ENCODE measurements at places on chromosomes 3 and 15. TPM values are rescaled to one million over a fixed set of nuclear protein-coding genes. Genes with fewer than 3 reads are reported as not detected.

GRCh38 chr3:138861798-138862197 is 27.1 kb upstream of the PIK3CB start:
- no peak for DNase-seq

DNA sequence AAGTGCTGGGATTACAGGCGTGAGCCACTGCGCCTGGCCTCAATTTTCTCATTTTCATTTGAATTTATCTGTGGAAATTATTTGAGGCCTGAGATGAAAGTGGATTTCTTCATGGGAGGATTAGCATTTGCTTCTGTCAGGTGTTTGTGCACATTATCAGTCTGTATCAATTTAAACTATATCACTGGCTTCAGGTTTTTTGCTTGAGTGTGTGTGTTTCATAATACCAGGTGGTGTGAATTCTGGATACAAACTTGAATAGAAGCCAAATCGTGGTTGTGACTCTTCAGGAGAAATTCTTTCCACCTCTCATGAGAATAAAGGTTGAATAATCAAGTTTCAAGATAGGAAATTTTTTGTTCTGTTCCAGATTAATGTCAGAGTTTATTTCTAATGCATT is 56.4 kb downstream of the CGGBP1 start:
- DNase-seq = no peak

DNA sequence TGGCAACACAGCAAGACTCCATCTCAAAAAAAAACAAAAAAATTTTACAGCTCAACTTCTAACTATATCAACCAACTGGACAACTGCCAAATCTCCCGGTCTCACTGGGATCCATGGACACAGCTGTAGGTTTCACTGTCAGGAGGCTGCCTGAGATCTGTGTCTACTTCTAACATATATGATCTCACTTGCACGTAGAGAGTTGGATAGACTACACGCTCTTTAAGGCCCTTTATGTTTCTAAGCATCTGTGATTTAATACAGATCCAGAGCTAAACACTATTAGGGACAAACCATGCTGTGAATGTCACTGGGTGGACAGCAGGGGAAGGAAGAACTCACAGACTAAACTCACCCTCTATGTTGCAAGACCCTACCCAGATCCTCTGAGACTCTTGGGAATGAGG is 13.0 kb upstream of the APOD start:
- no peak for DNase-seq

GRCh38 chr3:119294696-119295671 is 801 bp downstream of the ARHGAP31 start:
- DNase-seq = no peak

DNA sequence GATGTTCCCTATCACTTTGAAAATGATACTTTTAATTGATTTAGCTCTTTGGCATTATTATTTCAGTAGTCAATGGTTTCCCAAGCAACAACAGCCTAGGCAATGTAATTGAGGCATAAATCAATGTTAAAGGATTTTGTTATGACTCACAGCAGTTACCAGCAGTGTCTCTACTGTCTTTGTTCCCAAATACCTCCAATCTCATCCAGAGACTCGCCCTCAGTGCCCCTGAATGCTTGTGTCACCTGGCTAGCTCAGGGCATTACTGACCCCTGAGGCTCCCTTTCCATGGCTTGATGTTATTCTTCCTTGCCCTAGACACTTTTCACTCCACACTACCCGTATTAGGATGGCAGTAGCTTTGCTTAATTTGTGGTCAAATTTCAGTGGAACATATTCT is 227.2 kb downstream of the SQOR start:
- DNase-seq = no peak

DNA sequence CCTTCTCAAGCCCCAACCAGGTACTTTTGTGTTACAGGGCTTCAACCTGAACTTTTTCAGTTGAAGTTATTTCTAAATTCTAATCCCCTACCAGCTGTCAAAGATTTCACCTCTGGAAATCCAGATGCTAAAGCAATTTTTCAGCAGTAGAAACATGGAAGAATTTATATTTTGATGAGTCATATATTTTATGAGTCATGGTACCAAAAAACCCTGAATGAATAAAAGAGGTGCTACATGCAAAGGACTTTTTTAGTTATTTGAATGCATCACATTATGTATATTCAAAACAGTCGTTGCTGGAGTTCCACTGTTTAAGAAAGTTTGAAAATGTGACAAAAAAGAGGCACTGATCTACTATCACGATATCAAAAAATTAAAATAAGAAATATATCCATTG is 96.0 kb upstream of the ZNF385D start:
- no peak for DNase-seq

GRCh38 chr3:141452045-141452444 is 34.8 kb upstream of the RASA2 start:
- DNase-seq = no peak

GRCh38 chr3:82942041-82942440 is 1180.6 kb upstream of the GBE1 start:
- DNase-seq = no peak

GRCh38 chr3:82587174-82587573 is 825.7 kb upstream of the GBE1 start:
- DNase-seq = no peak

DNA sequence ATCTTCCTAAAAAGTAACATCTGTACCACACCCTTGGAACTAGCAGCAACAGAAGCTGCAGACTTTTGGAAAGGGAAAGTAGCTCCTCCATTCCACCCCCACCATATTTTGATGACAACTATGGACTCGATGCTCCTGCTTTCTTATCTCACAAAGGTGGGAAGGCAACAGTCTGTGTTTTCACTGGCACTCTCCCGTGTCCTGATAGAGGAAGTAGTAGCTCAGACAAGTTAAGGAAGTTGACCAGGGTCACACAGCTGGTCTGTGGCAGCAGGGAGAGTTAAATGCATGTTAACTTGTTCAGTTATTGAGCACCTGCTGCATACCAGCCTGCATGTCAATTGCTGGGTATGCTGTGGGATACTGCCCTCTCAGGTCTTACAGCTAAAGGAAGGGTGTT is 33.1 kb downstream of the BHLHE40 start:
- no peak for DNase-seq

- no peak for DNase-seq
Measured at GRCh38 chr3:102741105-102741504, 306.3 kb downstream of the ZPLD1 start.

GRCh38 chr15:91921188-91921842 is 67.8 kb downstream of the SLCO3A1 start:
- no peak for DNase-seq

DNA sequence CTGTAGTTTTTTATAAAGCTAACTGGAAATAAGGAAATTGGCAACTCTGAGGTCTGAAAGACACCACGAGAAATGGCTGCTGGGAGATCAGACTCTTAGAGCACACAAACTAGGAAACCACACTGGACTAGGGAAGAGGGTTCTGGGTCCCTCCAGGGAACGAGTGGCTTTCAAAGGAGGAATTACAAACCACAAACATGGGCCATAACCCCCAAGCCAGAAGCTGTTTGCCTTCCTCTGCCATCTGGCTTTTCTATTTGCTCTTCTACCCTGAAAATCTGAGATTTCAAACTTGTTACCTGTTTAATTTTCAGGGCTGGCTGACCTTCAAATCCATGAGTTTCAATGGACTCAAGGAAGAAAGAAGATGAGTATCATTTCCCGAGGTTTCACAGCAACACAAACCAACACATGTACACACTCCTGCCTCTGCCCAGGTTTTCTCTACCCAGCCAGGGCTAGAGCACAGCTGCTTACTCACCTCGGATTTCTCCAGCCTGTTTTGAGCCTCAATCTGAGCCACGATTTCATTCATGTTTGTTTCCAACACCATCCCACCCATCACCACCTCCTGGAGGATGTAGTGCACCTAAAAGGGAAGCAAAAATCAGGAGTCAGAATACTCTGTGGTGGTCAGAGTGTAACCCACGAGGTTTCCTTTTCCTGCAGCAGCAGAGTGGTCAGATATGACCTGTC is 22.6 kb upstream of the ANPEP start:
- no peak for DNase-seq

DNA sequence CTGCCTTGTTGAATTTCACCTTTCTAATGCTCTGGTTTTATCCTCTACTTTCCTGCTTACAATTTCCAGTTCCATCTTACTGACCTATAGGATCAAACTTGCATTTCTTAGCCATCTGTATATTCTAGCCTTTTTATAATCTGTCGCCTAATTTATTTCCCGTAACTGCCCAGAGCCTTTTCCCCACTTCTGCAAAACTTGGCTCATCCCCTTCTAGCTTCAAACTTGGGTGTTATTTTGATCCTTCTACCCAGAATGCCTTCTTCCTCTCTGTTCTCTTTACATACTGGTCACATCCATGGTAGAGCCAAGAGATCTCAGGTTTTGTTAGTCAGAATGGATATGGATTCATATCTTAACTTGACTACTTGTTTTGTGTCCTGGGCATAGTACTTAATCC is 2.6 kb downstream of the SACM1L start:
- no peak for DNase-seq

DNA sequence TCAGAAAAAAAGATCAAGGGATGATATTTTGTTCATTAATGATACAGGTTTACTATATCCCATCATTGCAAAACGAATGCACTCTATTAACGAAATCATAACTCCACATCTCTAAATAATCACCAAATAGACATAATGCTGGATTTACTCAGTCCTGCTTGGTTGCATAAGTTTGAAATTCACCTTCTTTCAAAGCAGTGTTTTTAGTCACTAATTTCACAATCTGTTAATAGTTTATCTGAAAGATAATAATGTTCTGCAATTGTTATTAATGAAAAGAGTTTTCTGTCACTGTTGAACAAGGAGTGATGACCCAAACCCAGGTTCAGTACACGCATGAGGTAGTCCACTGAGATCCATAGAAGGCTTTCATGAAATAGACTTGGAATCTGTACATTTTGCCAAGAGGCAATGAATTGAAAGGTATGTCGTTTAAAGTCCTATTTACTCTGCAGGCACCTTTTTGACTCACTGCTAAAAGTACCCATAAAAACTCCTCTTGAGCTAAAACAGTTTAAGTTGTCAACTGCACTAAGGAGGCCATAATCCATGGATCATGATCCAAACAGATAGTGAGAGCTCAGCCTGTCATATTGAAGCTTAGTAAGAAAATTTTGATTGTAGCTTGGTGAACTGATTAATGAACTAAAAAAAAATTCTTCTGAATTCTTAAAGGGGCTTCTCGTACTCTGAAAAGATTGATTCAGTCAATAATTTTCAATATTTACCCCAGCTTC is 75.6 kb upstream of the MBNL1 start:
- no peak for DNase-seq

DNA sequence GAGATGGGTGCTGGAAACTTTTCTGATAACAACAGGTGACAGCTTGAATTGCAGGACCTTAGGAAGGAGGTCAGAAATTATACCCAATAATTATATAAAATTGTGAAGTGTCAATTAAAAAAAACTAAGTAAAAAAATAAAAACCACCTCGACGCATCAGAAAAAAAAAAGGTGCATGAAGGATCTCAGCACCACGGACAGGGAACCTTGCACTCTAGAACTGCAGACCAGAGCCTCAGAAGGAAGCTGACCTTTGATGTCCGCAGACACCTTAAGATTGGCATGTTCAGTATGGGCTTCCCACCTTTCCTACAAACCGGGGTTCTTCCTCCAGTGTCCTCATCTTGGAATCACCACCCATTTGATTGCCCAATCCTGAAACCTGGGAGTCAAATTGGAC is 60.9 kb downstream of the SCN10A start:
- no peak for DNase-seq

DNA sequence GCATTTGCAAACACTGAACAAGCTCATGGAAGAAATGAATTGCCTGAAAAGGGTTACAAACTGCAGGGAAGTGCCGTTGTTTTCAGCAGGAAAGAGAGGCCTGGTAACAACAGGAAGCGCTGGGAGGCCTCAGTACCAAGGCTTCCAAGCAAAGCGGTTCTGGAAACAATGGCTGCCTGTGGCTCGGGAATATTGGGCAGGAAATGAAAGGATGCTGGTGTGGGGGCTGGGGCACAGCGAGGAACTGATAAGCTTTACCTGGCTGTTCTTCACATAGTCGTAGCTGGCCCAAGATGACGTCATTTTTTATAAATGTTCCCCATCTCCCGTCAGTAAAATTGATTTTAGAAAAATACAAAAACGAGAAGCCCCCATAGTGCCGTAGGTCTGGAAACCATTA is 55.9 kb downstream of the ARHGAP31 start:
- no peak for DNase-seq

GRCh38 chr15:98241032-98241554 is 280.6 kb downstream of the ARRDC4 start:
- DNase-seq = no peak

DNA sequence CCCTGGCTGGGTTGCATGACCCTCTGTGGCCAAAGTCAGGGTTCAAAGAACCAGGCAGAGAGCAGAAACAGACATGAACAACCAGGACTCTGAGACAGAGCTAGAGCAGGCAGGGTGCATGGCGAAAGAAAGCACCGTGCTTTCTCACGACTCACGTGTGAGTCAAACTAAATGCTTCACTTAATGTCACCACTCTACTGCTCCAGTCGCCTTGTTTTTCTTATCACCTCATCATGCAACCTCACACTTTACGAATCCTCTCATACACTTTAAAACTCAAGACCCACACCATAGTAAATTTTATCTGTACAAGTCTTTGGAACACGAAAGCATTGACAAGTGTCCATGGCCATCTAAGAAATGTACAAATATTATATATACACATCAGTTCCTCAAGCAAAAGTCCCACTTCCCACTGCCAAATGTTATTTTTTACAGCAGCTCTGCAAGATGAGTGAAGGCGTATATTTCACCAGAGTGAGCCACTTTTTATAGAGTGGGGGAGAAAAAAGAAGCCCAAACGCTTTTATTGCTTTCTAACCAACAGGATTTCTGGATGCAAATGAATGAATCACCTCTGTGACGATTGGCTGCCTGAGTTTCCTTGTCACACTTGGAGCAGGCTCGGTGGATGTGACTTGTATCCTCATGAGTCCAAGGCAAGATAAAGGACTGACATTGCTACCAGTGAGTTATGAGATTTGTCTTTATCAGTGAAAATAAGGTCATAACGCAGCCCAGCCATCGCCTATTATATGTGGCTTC is 16.0 kb upstream of the MEGF11 start:
- no peak for DNase-seq

GRCh38 chr3:40464339-40465110 is 7.4 kb downstream of the RPL14 start:
- DNase-seq = no peak

DNA sequence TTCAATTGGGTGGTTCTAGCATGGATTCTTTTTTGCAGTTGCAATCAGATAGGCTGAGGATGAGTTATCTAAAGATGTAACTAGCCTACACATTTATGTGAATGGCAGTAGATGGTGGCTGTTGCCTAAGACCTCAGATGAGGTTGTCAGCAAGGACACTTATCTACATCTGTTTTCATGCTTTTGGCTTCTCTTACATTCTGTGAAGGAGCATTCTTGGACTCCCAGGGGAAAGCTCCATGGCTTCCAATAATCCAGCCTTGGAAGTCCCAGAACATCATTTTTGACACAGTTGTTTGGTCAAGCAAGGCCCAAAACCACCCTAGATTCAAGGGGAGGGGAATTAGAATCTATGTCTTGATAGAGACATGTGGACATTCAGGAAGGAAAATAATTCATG is 332.2 kb upstream of the RBMS3 start:
- DNase-seq = no peak

The UPK1B gene
- total RNA-seq = 2.2 TPM

The GPX1 gene
- total RNA-seq = 731 TPM

The ISL2 gene
- 0.19 TPM for total RNA-seq

The MYL3 gene
- total RNA-seq = not detected

The LSMEM2 gene
- not detected for total RNA-seq

The INSYN1 gene
- total RNA-seq = 0.05 TPM

The ANKUB1 gene
- not detected for total RNA-seq

The ARPIN gene
- total RNA-seq = 14.8 TPM

The SPATA12 gene
- total RNA-seq = 0.18 TPM

The C3orf85 gene
- total RNA-seq = not detected

The C3orf18 gene
- total RNA-seq = 4.2 TPM

The GRM7 gene
- not detected for total RNA-seq

The ZIC1 gene
- total RNA-seq = 0.06 TPM
